ENCODE measurements at places on chromosomes 7 and 10.

GRCh38 chr10:24442234-24442633, 233.3 kb downstream of the KIAA1217 start:
- DNase-seq = no peak

GRCh38 chr10:122163174-122164022, 107.7 kb upstream of the BTBD16 start:
- DNase-seq = no peak

DNA sequence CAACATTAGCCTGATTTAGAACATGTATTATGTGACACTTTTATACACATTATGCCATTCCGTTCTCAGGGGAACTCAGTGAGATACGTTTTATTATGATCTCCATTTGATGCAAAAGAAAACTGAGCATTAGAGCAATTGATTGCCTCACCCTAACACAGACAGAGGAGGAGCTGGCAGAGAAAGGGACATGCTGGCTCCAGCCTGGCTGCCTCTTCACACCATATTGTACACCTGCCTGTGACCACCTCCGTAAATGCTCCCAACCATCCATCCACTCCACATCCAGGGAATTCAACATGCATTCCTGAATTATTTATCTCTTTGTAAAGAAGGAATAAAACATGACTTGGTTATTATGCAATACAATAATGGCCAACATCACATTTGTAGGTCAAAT, 195.0 kb upstream of the STK17A start:
- DNase-seq = no peak

- DNase-seq = no peak
Measured at GRCh38 chr10:116278846-116279245, 5.8 kb upstream of the GFRA1 start.

GRCh38 chr7:20395104-20395503, 64.4 kb downstream of the ITGB8 start:
- DNase-seq = no peak

- DNase-seq = no peak
Measured at GRCh38 chr7:44307301-44307900, 18.0 kb downstream of the CAMK2B start.

GRCh38 chr7:157488966-157489365, 152.2 kb downstream of the DNAJB6 start:
- no peak for DNase-seq

GRCh38 chr7:82289152-82289535, 154.4 kb downstream of the CACNA2D1 start:
- no peak for DNase-seq

DNA sequence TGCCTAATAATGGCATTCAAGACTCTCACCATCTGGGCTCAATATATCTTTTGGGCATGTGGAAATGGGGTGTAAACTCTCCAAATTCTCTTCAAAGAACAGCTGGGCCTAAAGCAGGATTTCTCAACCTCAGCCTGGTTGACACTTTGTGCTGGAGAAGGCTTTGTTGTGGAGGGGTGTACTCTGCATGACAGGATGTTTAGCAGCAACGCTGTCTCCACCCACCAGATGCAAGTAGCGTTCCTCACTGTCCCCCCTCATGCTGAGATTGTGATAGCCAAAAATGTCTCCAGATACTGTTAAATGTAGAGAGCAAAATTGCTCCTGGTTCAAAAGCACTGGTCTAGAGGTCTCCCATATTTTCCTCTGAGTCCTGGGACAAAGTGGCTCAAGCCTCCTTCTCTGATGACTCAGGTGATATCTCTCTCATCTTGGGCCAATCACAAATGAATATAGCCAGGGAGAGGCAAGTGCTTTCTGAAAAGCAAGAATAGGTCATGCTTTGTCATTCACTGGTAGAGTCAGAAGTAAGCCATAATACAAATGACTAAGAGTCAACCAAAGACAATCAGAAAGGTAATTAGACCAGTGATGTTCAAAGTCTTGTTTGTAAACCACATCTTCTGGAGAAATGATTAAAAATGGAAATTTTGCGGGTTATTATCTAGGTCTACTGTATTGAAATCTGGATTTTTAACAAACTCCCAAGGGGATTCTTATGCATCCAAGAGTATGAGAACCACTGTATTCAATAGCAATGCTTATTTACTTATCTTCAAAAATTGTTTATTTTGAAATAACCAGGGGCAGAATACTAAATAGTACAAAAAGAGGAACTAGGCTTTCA, 330.8 kb downstream of the PTEN start:
- DNase-seq = no peak

- DNase-seq = no peak
Measured at GRCh38 chr7:148959726-148960125, 68.6 kb downstream of the PDIA4 start.

GRCh38 chr7:27802999-27803398, 63.0 kb downstream of the TAX1BP1 start:
- DNase-seq = no peak

- DNase-seq = peak; percentile 70
Measured at GRCh38 chr10:128211953-128212727, 85.9 kb upstream of the MKI67 start.

GRCh38 chr7:139559364-139560105, 36.0 kb downstream of the CLEC2L start:
- no peak for DNase-seq

DNA sequence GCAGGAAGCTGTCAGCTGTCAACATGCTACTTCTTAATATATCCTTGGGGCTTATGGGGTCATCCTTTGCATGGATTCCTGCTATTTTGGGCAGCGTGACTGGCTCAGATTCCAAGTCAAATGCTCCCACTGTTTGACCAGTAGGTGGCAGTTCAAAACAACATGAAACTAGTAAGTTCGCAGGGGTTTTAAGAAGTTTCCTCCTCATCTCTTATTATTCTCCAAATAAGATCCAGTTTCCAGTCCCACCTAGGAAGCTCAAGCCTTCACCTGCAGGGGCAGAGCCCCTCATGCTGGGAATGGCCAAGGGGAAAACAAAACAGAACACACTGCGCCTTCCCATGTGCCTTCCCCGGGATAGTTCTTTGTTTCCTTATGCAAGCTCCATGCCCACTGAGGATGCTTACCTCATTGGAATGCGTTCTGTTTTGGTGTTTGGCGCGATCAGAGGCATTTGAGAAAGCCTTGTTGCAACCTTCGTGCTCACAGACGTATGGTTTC, 259.8 kb downstream of the GLI3 start:
- DNase-seq = peak; percentile 7

GRCh38 chr10:99536338-99537085, 3.8 kb downstream of the NKX2-3 start:
- no peak for DNase-seq

GRCh38 chr10:31134311-31134952, 102.8 kb upstream of the ZNF438 start:
- no peak for DNase-seq

DNA sequence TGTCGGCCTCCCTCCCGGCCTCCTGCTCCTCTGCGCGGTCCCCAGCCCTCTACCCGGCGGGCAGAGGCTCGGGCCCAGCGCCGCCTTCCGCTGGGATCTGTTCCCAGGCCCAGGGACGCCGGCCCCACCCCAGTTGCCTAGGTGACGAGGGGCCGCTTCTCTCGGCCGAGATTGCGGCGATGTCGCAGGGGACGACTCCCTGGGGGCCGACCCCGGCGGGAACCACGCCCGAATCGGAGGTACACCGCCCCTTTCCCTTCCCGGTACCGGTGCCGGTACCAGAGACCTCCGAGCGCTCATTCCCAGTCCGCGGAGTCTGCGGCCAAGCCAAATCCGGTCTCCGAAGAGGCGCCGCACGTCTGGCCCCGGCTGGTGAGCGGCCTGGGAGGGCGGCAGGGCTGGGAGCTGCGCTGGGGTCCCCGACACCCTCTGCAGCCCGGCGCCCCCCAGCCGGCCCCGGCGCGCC, at the start of gene CABCOCO1:
Gene CABCOCO1 (plus strand): TSS at position 136 of the 466 bp plus-strand sequence. CDS start 44 bp downstream, at position 180.
- peak; percentile 73 for DNase-seq

DNA sequence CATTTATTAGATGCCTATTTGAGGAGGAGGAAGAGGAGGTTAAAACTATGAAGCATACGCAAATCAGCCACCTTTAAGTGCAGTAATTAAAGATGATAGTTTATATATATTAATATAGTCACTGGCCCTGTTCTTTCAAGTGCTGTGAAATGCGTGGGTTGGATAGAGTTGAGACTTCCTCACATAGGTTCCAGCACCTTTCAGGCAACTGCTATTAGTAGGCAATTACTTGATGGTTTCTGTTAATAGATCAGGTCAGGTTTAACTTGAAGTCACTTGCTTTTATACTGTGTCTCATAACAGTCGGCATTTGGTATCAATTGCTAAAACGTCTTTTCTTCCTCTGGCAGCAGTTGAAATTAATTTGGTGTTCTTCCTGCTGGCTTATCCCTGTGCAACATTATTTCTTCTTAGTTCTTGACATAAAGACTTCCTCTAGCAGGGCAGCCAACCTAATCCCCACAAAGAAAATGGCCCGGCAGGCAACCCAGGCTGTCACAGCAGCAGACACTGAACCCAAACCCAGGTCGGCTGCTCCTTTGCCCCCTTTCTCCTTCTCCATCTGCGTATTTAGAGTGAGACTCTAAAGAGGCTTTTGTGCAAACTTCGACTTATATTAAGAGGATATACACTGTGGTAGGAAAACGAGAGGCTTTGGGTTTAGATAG, 35.3 kb upstream of the BET1 start:
- no peak for DNase-seq

DNA sequence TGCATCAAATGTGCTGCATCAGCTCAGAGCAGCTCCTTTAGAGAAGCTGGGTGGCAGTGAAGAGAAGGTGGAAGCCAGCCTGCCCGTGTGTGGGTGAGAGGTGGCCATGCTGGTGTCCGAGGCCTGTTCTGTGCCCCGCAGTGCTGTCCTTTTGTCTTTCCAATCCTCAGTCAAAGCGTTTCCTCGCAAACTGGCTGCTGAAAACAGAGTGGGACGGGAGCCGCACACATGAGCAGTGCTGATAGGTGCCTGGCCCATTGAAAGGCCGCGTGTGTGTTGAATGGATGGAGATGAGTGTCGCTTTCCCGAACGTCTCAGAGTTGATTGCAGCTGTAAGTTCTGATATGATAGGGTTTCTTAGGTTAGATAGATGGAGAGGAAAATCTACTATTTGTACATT, 39.3 kb downstream of the WDR37 start:
- no peak for DNase-seq

GRCh38 chr10:85926986-85927385, 439.6 kb downstream of the GRID1 start:
- DNase-seq = no peak

DNA sequence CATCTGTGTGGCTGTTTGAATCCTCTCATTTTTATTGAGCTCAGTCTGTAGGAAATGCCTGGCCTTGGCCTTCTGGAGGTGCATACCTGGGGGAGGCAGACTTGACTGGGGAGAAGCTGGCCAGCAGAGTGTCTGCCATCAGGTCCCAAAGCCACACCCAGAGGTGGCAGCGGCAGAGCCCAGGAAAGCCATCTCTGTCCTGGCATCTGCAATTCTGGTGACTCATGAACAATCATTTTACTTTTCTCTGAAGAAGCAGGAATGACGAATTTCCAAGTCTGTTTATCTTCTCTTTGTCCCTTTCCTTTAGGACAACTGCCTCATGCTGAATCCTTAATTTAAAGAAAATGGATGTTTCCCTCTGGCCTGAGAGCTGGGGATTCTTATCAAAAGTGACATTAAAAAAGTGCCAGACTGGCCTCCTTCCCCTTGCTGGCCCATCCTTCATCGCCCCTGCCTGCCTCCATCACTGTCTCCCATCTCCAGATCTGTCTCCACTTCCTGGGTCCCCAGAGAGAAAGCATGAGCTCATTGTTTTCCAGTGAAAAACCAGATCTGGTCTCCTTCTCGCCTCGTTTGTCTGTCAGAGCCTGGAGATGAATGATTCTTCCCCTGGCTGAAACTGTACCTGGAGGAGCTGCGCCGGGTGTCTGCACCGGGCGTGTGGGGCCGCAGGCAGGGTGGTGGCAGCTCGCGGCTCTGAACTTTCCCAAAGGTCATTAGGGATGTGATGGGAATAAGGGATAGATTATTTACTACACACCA, 124.5 kb downstream of the TMEM178B start:
- DNase-seq = no peak

DNA sequence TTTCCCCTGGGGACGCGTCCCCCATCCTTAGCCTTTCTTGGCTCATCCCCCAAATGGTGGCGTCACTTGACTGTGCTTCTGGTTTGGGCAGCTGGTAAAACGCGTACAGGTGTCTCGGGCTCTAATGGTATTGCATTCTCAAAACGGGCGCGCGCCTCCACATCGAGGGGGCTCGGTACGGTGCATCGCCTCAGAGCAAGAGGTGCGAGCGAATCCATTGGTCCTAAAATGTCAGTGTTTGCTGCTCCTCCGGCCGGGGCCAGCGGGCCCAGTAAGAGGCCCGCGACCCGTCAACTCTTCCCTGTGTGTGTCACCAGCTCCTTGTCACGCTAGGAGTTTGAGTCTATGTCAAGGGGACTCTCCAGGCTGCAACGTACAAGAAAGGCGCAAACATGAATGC, 90.6 kb upstream of the SH2B2 start:
- DNase-seq = no peak

- peak; percentile 33 for DNase-seq
Measured at GRCh38 chr7:5421714-5422395, 1.8 kb downstream of the TNRC18 start.

DNA sequence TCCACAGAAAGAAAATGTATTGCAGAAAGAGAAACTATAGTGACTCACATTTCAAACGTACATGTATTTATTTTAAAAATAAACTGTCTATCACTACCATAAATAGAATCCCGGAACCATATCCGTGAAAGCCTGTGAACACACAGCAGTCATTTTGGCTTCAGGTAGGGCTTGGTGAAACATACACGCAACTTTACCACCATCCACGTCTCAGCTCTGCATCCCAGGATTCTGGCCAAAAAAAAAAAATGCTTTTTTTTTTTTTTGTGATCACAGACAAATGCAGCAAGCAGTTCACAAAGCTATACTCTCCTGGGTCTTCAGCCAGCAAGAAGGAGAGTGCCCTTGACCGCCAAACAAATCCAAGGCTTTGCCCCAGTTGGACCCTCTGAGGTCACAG, 56.8 kb upstream of the OCM2 start:
- no peak for DNase-seq

GRCh38 chr7:99016196-99016595, 127.7 kb downstream of the SMURF1 start:
- DNase-seq = no peak

GRCh38 chr7:140671966-140672365, 779 bp upstream of the ADCK2 start:
- DNase-seq = no peak

GRCh38 chr10:72045586-72045985, 42.8 kb downstream of the SPOCK2 start:
- DNase-seq = no peak

DNA sequence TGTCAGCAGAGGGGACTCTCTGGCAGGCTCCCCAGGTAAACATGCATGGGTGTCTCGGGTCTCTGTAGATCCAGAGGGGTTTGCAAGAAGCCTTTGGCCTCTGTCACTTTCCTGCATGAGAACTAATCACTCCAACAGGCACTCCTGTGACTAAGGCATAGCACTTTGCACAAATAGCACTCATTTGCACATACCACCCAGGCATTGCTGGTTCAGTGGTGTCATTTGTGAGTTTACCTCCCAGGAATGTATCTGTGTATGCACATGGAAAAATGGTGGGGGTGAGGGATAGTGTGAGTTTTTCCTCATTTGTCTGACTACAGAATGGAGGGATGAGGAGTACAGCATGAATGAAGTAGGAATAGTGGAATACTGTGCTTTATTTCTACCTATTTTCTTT, 39.5 kb downstream of the CNNM1 start:
- DNase-seq = no peak

Measured in nucleus accumbens (tissue), 56 donors.